ELR (cell line): ENCODE measurements at places on chromosomes 1 and 21.
A peak's percentile ranks its signal among the peaks of the same experiment; 100 is the strongest.

- peak; percentile 9 for DNase-seq
Measured at GRCh38 chr1:219639876-219640577, 27.1 kb upstream of the ZC3H11B start.

DNA sequence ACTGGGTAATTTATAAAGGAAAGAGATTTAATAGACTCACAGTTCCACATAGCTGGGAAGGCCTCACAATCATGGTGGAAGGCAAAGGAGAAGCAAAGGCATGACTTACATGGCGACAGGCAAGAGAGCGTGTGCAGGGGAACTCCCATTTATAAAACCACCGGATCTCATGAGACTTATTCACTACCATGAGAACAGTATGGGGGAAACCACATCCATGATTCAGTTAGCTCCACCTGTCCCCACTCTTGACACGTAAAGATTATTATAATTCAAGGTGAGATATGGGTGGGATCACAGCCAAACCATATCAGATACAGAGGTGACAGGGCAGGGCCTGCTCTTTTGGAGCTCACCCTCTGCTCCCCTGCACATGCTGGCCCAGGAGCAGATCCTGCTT is 31.4 kb upstream of the TMEM61 start:
- no peak for DNase-seq

GRCh38 chr1:8184301-8184700 is 133.6 kb upstream of the SLC45A1 start:
- DNase-seq = no peak

DNA sequence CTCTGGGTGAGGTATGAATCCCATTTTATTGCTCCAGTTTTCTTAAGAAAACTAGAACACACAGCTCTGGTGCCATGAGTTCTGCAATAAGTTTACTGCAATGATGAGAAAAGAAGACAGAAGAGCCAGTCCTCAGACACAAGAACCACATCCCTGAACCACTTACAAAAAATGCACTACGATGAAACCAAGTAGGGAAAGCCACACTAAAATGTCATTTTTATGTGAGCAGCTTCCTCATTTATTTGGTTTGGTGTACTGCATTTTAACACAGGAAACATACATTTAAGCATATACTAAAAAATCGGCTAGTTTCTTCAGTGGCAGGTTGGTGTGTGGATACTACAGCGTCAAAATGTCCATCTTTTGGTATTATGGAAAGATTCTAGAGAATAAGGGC is 95.9 kb downstream of the PTPN14 start:
- DNase-seq = no peak

DNA sequence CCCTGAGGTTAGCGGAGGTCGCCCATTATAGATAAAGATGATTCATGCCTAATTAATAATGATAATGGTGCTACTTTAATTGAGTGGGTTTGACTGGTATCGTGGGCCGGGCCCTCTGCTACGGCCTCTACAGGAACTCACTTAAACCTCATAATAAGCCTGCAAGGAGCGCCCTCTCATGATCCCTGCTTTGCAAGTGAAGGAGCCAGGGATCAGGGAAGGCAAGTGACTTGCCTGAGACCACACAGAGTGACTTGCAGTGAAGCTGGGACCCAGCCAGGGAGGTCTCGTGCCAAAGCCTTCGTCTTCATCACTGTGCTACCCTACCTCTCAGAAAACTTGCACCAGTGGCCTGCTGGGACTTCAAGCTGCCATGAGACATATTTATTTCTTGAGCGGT is 166.3 kb upstream of the KLHDC7A start:
- DNase-seq = no peak

DNA sequence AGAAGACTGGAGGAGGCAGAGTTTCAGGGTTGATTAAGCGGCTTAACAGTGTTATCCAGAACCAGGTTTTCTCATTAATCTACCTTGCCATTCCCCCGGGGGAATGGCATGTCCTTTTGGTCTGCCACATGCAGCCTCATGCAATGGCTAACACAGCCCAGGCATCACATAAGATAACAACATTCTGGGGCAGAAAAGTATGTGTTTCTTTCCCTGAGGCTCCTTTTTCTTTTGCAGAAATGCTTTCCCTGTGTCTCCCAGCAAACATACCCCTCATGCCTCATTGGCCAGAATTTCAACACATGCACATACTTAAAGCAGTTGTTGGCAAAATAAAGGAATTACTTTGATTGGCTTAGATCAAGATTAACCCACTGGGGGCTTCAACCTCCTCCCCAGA is 98.6 kb downstream of the OMA1 start:
- no peak for DNase-seq

DNA sequence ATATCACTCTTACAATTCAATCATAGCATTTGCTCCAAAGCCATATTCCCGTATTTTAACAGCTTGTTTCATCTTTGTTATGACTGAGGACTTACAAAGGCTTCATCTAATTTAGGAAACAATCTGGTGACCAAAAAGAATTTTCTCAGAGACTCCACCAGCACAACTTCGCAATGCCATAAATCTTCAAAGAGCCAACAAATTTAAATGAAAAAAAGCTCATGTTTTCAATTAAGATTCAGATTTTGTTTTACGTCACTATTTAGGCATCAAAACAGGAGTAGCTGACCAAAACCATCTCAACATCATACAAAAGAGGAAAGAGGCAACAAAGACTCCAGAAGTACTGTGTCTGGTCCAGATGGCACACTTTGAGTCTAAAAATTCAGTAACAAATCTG is 373.3 kb downstream of the TTLL7 start:
- no peak for DNase-seq

- no peak for DNase-seq
Measured at GRCh38 chr1:12387641-12388040, 157.8 kb downstream of the VPS13D start.

- no peak for DNase-seq
Measured at GRCh38 chr1:23759277-23759676, 16.0 kb downstream of the ELOA start.

DNA sequence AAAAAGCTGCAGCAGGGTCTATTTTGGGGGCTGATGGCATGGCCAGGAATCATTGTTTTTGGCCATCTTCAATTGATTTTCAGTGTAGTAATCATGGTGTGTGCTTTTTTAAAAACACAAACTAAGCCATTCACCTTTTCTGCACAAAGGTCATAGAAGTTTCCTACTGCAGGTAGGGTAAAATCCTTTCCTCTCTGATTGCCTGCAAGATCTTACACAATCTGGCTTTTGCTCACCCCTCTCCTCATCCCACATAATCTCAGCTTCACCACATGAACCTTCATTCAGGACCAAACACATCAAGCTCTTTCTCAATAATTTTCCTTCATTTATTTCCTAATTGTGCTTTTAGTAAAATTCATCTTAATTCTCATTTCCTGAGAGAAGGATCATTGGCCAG is 38.3 kb upstream of the GBP5 start:
- DNase-seq = no peak

- no peak for DNase-seq
Measured at GRCh38 chr1:245448975-245449431, 294.2 kb downstream of the KIF26B start.

DNA sequence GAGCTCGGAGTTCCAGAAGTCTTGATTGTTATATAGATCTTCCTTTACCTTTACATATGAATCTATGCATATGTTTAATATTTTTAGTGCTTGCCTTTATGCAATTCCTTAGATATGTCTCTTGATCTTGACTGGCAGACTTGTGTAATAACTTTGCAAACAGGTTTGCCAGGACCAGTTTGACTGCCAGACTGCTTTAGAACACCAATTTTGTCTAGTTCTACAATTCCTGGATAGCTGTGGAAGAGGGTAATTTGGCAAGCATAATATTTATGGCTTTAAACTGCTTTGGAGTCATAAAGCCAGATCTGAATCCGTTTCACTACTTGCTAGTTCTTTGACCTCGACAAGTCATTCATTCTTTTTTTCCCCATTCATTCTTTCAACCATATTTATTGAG is 250.0 kb downstream of the FAF1 start:
- no peak for DNase-seq

DNA sequence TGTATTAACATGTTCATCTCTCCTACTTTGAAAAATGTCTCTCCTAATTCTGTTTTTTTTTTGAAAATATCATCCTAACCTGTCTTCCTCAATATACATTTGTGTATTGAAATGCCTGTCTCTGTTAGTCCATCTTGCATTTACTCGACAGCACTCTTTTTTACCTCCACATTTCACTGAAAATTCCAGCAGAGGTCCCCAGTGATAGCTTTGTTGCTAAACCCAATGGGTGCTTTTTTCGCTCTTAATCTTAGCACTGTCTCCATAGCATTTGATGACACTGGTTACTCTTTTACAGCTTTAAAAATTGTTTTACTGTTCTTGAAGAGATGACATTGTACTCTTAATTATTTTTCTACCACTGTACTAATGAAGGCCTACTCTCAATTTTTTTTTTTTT is 10.8 kb downstream of the OSBPL9 start:
- peak; percentile 68 for DNase-seq

DNA sequence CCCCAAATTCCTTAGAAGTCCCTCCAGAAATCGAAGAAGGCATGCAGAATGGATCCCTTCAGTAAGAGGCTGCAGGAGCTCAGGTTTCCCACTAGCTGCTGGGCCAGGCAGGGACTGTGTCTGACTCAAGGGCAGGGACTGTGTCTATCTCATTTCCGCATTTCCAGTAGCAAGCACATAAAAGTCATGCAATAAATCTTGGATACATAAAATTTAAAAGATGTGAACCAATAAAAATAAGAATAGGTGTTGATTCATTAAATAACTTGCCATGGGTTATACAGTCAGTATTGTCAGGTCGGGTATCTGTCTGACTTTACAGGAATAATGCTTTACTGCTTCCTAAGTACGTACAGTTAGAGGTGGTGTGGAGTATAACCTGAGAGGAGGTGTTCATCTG is 15.2 kb downstream of the PM20D1 start:
- DNase-seq = no peak

- no peak for DNase-seq
Measured at GRCh38 chr1:28340221-28340974, 11.6 kb downstream of the MED18 start.

- no peak for DNase-seq
Measured at GRCh38 chr1:243363832-243364231, 108.0 kb downstream of the SDCCAG8 start.

DNA sequence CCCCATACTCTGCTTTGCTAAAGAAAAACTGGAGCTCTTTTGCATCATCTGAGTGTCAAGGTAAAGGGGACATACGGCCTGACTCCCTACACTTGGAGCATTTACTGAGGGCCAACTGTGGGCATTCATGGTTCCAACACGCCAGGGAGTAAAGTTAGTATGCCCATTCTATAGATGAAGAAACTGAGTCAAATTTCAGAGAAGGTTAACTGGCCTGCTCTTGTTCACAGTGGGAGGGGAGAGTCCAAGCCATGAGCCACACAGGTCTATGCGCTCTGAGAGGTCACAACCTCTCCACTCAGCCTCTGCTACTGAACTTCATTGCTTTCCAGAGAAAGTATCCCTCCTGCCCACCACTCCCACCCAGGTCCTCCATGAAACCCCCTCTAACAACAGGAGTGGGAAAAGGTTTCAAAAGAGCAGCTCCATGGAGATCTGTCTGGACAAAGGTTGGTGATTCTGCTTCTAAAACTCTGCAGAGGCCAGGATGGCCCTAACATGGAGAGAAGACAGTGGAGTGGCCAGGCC is 6.8 kb upstream of the KCNN3 start:
- no peak for DNase-seq

DNA sequence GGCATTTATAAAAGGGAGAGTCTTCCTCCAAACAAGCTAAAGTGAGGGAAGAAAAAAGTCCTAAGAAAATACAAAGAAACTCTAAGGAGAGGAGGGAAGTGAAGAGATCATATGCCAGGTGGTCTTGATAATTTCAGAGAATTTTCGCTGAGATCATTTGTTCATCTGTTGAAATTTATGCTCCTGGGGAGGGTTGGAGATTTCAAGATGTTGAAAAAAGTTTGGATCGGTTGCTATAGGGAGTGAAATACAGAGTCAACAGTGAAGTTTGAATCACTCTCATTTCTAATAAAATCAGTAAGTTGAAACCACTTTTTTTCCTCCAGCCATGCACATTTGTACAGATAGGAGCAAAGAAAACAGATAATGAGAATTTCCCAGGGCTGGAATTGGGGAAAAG is 299.1 kb upstream of the ADAMTS5 start:
- no peak for DNase-seq

GRCh38 chr1:180103819-180104218 is 50.9 kb upstream of the QSOX1 start:
- DNase-seq = no peak

- DNase-seq = no peak
Measured at GRCh38 chr1:181352695-181353094, 130.6 kb upstream of the CACNA1E start.

GRCh38 chr1:67612788-67613241 is 72.2 kb upstream of the GADD45A start:
- no peak for DNase-seq

DNA sequence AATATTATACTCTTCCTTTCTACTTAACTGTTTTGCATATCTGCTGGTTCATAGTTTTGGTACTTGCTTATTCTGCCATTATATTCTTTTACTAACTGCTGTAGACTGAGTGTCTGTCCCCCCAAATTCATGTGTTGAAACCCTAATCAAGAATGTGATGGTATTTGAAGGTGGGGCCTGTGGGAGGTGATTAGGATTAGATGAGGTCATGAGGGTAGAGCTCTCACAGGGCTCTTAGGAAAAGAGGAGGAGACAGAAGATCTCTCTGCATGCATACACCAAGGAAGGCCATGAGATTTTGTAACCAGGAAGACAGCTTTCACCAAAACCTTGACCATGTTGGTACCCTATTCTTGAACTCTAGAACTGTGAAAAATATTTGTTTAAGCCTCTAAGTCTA is 354.1 kb upstream of the B3GALT2 start:
- no peak for DNase-seq

DNA sequence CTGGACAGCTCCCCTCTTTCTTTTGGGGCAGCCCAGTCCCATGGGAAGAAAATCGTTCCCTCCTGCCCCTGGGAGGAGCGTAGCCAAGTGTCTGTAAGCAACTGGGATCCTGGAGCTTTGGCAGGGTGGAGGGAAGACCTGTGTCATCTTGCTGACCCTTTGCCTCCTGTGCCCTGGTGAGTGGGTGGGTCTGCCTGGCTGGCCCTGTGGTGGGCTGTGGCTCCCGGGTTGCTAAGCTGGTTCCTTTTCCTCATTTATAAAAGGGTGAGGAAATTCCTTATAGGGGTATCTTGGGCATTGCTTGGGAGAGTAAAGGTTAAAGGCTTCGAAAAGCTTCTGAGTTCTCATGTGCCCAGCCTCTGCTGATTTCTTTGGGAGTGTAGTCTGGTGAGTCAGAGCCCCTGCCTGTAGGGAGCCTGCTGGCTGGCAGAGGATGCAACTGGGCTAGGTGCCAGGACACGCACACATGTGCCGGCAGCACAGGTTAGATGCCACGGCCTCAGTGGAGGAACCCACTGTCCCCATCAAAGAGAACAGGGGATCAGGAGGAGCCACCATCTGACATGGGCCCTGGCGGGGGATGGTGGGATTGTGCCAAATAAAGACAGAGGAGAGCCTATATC is 85.2 kb downstream of the ARHGEF10L start:
- peak; percentile 68 for DNase-seq
